ENCODE measurements at places on chromosomes 6 and 20.
A peak's percentile ranks its signal among the peaks of the same experiment; 100 is the strongest.

DNA sequence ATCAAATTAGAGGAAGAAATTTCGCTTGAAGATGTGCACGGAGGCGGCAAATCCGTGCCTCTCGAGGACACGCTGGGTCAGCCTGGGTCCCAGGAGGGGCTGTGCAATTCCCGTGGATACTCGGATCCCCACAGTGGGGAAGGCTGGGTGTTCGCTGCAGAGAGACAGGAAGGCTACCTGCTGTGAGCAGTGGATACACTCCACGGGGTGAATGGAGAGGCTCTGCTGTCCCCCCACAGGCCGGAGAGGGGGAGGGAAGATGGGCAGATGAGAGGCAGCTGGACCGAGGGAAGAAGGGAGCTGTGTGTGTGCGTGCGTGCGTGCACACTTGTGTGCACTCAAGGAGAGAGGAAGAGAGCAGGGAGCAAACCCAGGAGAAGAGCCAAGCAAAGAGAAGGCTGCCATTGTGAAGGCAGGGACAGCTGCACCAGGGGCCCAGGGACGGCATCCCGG is 57.3 kb downstream of the SULF2 start:
- no peak for DNase-seq

DNA sequence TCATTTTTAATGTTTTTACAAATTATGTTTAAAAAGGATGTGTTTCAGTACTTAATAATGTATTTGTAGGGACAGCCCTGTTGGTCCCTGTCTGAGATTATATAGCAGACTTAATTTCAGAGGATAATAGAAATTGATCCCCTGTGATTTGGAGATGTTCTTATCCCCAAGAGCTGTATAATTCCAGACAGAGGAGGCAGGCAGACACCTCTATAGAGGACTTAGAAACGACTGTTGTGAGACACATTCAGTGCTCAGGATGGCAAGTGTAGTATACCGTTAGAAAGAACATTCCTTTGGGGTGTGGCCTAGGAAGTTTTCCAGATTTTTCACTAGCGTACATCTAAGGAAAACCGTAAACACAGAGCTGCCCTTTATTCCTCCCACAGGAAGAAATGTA is 117.8 kb downstream of the MAP3K4 start:
- no peak for DNase-seq

GRCh38 chr6:66638099-66638498 is 931.1 kb upstream of the EYS start:
- no peak for DNase-seq

GRCh38 chr6:129936329-129937165 is 75.4 kb upstream of the TMEM244 start:
- DNase-seq, result peak; percentile 76

- peak; percentile 11 for DNase-seq
Observed at GRCh38 chr6:107114926-107115694, at the start of gene BEND3. Gene BEND3 (minus strand): TSS chr6:107115515. CDS start chr6:107099285, 16,230 bp downstream.

DNA sequence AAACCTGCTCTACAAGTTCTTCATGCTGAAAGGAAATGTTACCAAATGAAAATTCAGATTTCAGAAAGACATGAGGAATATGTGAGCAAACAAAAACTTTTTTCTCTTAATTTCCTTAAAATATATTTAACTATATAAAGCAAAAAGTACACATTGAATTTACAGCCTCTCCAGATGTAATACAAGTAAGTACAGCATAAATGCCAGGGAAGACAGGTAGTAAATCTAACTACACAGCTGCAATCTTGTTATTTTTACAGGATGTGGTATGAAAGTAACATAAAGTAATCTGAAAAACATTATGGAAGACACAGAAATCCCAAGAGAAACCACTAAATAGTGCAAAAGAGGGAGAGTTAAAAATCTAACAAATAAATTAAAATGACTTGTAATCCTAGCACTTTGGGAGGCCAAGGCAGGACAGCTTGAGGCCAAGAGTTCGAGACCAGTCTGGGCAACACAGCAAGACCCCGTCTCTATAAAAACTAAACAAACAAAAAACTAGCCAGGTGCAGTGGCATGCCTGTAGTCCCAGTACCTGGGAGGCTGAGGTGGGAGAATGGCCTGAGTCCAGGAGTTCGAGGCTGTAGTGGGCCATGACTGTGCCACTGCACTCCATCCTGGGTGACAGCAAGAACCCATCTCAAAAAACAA is 50.7 kb downstream of the FAM8A1 start:
- DNase-seq, result no peak

DNA sequence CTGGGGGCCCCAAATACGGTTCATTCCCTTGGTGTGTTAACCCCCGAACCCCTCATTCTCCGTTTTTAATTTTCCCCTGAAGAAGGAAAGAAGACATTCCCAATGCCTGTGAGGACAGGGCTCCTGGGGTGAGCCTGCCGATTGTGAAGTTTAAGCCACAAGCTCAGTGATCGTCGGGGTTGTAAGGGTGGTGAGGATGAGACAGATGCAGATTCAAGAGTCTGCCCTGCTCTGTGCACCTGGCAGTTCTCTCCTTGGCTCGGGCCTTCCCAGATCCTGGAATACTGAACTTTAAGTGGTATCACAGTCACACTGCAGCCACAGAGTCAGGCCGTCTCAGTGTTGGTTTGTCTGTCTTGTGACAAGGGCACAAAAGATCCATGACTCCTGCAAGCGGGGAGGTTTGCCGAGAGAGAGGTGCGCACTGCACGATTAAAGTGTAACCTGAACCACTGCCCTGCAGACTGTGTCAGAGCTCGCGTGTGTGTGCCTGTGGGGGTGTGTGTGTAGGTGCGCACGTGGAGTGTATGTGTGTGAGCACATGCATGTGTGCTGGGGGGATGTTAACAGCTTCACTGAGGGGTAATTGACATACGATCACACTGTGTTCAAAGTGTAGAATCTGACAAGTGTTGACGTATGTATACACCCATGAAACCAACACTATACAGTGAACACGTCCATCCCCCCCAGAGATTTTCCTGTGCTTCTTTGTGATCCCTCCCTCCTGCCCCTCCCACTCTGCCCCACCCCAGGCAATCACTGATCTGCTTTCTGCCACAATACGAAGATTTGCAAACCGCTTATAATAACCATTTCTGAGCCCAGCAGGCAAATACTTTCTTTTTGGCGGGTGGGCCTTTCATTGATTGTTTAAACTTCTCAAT is 38.9 kb downstream of the RPP40 start:
- no peak for DNase-seq

GRCh38 chr20:11092151-11092550 is 418.4 kb upstream of the JAG1 start:
- no peak for DNase-seq

GRCh38 chr6:4658486-4658885 is 117.7 kb upstream of the CDYL start:
- DNase-seq, result no peak

GRCh38 chr20:22584922-22585785 is 782 bp upstream of the FOXA2 start:
- DNase-seq, result peak; percentile 76

DNA sequence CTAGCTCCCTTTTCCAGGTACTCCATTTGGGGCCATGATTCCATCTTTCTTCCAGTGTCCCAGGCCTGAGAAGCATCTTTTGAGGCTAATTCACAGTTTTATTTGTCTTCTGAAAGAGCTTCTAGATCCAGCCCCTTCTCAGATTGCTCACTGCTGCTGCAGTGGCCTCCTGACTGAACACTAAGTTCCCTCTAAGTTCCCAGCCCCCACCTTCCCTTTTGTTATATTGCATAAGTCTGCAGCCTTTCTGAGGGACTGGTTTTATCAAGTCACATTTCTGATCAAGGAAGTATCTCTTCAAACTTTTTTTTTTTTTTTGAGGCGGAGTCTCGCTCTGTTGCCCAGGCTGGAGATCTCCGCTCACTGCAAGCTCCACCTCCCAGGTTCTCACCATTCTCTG is 10.7 kb downstream of the MAPRE1 start:
- no peak for DNase-seq

- DNase-seq, result no peak
Observed at GRCh38 chr20:48019940-48020339, 234.7 kb upstream of the SULF2 start.

DNA sequence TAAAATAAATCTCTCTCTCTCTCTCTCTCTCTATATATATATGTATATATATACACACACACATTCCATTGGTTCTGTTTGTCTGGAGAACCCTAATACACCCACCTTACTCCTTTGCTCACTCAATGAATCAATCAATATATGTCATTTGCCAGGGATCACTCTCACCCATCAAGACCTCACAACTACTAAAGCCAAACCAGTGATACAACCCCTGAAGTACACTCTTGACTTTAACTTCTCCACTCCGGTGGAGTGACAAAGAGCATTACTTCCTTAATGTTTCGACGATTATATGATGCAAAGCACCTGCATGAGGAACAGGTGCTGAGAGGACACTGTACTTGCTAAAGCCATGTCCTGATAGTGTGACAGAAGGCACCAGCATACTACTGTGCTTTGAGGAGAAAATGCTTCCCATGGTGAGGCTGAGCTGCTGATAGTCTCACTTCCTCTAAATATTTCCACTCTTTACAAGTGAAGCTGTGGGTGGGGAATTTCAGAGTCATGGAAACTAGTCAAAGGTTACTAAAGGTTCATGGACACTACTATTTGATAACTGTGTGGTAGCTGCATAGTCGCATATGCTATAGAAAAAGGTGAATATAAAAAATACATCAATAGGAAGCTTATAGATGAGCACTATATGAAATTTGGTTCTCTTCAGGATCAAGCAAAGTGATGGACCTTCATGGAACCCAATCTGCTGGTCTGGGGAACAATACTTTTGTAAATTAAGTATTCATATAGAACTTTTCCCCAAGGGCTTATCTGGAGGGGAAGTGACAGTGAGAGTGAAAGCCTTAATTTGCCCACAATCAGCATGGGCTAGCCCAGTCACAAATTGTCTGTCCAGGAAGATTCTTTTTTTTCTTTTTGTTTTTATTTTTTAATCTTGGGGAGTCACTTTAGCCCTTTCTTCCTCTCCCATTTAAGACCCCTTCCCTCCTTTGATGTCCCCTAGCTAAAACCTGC is 141.9 kb upstream of the NEDD9 start:
- no peak for DNase-seq

- no peak for DNase-seq
Observed at GRCh38 chr6:145822456-145822855, 7.9 kb upstream of the FBXO30 start.

GRCh38 chr6:12950976-12951375 is 234.4 kb downstream of the PHACTR1 start:
- no peak for DNase-seq

- no peak for DNase-seq
Observed at GRCh38 chr6:93391965-93392364, 27.4 kb downstream of the EPHA7 start.

DNA sequence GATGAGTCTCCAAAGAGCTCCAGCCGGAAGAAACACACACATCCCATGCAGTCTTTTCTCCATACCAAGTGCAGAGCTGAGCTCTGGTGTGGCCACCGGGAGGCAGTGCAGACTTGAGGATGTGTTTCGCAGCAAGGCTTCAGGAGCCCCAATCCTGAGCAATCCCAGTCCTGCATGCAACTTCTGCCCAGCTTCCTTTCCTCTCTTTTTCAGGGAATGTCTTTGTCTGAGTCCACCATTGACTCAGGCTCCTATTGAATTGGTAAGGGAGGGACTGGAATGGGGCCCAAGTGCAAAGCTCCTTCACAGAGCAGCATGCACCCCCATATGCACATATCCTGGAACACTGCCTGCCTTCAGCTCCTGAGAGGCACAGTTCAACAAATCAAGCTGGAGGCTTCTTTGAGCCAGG is 50.5 kb upstream of the ASIP start:
- peak; percentile 87 for DNase-seq

DNA sequence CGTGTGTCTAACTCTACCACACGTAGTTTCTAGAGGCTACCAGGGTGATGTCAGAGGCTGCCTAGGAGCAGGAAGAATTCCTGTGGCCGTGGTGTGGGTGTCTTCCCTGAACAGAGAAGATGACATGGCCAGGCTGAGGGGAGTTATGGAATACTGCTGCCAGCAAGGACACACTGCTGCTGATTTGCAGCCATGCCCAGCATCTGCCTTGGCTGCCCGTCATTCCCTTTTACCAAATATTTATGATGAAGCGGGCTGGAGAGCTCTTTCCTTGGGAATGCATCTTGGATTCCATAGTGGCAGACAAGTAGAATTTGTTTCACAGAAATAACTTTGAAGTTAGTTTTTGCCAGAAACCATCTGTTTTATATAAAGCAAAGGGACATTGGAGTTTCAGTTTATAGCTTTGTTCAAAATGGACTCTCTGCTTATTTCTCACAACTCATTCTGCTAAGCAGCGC is 80.8 kb upstream of the VSTM2L start:
- no peak for DNase-seq

- DNase-seq, result no peak
Observed at GRCh38 chr20:61092251-61092650, 159.8 kb upstream of the CDH4 start.

DNA sequence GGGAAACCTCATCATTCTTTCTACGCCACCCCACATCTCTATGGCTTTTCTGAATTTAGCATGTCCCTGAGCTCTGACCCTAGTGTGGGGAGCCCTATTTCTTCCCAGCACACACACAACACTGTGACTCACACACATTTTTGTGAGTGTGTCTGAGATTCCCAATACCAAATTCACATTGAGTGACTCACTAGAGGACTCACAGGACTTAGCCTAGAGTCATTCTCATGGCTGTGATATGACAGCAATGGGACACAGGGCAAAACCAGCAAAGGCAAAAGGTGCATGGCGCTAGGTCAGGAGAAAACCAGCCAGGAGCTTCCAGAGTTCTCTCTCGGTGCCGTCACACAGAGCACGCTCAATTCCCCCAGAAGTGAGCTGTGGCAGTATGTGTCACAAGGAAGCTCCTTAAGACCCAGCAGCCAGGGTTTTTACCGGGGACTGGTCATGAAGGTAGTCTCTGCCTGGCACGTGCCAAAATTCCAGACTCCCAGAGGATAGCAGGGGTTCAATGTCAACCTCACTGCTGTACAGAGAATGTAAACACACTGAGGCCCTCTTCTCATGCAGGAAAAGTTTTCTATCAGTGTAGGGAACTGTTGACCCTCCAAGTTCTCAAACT is 6.2 kb downstream of the CSTL1 start:
- DNase-seq, result no peak

DNA sequence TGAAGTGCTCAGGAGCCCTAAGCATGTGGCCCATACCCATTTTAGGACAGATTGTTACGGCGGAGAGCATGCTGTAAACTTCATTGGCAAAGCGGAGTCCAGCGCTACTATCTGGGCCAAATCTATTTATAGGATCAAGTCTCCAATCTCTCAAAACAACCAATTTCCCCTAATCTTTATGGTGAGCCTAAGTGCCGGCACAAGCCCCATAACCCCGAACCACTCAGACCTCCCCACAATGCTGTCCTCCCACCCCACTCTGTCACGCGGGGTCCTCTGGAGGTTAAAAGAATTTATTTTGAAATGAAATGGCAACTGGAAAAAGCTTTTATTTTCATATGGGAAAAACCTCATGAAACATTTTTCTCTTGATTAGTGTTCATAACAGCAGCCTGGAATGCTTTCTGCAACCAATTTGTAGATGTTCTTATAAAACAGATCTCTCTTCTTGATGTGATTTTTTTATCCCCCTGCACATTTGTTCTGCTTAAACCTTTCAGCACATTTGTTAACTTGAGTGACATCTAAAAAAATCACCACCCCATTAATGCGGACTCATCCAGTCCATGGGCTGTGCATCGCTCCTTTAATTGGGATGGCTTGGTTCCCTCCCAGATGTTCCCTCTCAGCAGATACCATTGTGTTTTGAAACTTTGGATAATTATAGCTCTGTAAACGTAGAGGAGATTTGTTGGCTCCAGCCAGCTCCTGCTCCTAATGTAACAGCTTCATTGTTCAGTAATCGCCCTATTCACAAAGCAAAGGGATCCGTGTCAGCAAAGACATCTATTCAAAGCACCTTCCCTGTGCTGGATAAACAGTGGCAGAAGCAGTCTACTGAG is 323.6 kb downstream of the CD83 start:
- DNase-seq, result peak; percentile 72

- no peak for DNase-seq
Observed at GRCh38 chr6:118354641-118355040, 193.5 kb upstream of the PLN start.

Measured in NCI-H526 (cell line).